ENCODE measurements at places on chromosomes 6 and 20. TPM values are rescaled to one million over a fixed set of nuclear protein-coding genes. Genes with fewer than 3 reads are reported as not detected.

Gene SLC2A10
- 31.2 TPM for total RNA-seq

Gene PRKN
- 7.0 TPM for total RNA-seq

Gene HCK
- 3.7 TPM for total RNA-seq

Gene SIRPD
- not detected for total RNA-seq

Gene FOXS1
- total RNA-seq = 3.6 TPM

Gene SYTL3
- 9.9 TPM for total RNA-seq

Gene PHACTR3
- total RNA-seq = 8.5 TPM

Gene RIMS4
- 3.7 TPM for total RNA-seq

Gene CD2AP
- 34.9 TPM for total RNA-seq

Gene COL19A1
- 26.4 TPM for total RNA-seq

Gene SFTA2
- not detected for total RNA-seq

Gene SHLD1
- total RNA-seq = 3.5 TPM

Gene METTL24
- total RNA-seq = 3.5 TPM

Gene SLC22A2
- total RNA-seq = 0.62 TPM

Gene TRIM40
- total RNA-seq = not detected

Gene MOG
- not detected for total RNA-seq

Gene NDUFAF4
- total RNA-seq = 31.0 TPM

Gene SYCP2
- 6.6 TPM for total RNA-seq

Gene TCP11
- not detected for total RNA-seq

Gene SMLR1
- not detected for total RNA-seq

Gene IP6K3
- 41.4 TPM for total RNA-seq

Gene NOL4L
- 5.9 TPM for total RNA-seq

Gene PSORS1C2
- total RNA-seq = not detected

Gene BPI
- 0.21 TPM for total RNA-seq

All from tongue (tissue), 3 donors.